ENCODE measurements at places on chromosomes 2 and 18. TPM values are rescaled to one million over a fixed set of nuclear protein-coding genes. Genes with fewer than 3 reads are reported as not detected.

The TMEM169 gene
- 2.7 TPM for total RNA-seq

The RAB11FIP5 gene
- total RNA-seq: 11.2 TPM

The REL gene
- total RNA-seq: 37.1 TPM

The ABCA12 gene
- total RNA-seq: not detected

The AQP12A gene
- total RNA-seq: not detected

The SH2D6 gene
- total RNA-seq: 1.4 TPM

The TGFA gene
- 0.58 TPM for total RNA-seq

The POTEJ gene
- total RNA-seq: not detected

The CABLES1 gene
- total RNA-seq: 2.2 TPM

The FAP gene
- total RNA-seq: not detected

The TMEM17 gene
- not detected for total RNA-seq

The IL1F10 gene
- not detected for total RNA-seq

The C1QL2 gene
- total RNA-seq: not detected

The GALNT14 gene
- 0.43 TPM for total RNA-seq

The CHRNA1 gene
- total RNA-seq: not detected

The RESP18 gene
- not detected for total RNA-seq

The RAD51AP2 gene
- total RNA-seq: not detected

The GNAL gene
- 0.12 TPM for total RNA-seq

The DIPK1C gene
- total RNA-seq: not detected

The EPHA4 gene
- 7.0 TPM for total RNA-seq

The DLGAP1 gene
- 1.0 TPM for total RNA-seq

The PIGN gene
- total RNA-seq: 27.8 TPM

The ZNF892 gene
- total RNA-seq: 3.3 TPM

The NLRC4 gene
- 0.33 TPM for total RNA-seq

The SKA1 gene
- 46.0 TPM for total RNA-seq

The MYO5B gene
- 0.02 TPM for total RNA-seq

The NCKAP5 gene
- total RNA-seq: not detected

The TDRD15 gene
- total RNA-seq: not detected

The PRSS56 gene
- not detected for total RNA-seq

The POTEC gene
- not detected for total RNA-seq

The HS1BP3 gene
- total RNA-seq: 10.4 TPM

The NOP58 gene
- total RNA-seq: 151 TPM

The ARHGAP15 gene
- total RNA-seq: 70.2 TPM

The FOXD4L1 gene
- total RNA-seq: 0.12 TPM

The PDE6D gene
- 31.1 TPM for total RNA-seq

The CRACDL gene
- total RNA-seq: 0.12 TPM

The QPCT gene
- total RNA-seq: 0.43 TPM

The ANKMY1 gene
- 18.4 TPM for total RNA-seq

The OSBPL6 gene
- total RNA-seq: 1.9 TPM

The PTPRM gene
- total RNA-seq: 7.0 TPM

The CACNB4 gene
- 0.19 TPM for total RNA-seq

The GKN2 gene
- total RNA-seq: not detected

The TEX261 gene
- 29.9 TPM for total RNA-seq

The ALLC gene
- total RNA-seq: not detected

The CRYBA2 gene
- not detected for total RNA-seq

The CNGA3 gene
- total RNA-seq: not detected
